ENCODE measurements at places on chromosomes 1 and 21.

DNA sequence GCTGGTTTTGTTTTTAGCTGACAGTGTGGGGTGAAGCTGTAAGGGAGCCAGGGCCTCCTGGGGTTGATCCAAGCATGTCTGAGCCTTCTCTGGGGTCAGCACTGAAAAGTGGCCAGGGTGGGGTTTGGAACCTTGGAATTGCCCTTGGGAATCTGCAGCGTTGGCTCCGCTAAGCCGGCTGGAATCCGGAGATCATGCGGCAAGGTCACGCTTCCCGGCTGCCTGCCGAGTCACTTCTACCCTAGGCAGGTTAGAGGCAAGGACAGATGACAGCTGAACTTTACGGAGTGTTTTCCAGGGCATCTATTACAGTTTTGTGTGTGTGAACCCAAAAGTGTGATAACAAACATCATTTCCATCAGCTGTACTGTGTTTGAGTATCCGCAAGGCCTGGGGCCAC, 17.1 kb downstream of the ABCG1 start:
- DNase-seq, result no peak

DNA sequence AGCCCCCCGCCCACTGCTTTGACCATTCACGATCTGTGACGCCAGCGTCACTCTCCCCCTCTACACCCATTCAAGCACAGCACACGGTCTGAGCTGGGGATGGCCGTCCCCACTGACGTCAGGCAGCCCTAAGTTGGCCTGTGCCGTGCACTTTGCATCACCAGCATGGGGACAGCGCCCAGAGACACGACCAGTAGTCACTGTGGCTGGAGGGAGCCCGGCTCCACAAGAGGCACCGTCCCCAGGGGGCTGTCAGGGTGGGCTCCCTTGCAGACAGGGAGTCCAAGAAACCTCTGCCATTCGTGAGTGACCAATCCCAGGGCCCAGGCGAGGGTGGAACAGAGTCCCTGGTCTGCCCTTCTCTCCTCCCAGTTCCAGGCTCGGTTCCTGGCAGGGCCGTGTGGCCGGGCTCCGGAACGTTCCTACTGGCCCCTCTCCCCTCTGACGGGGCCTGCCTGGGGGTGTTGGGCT, 2.3 kb downstream of the KRTAP10-8 start:
- no peak for DNase-seq

- DNase-seq, result no peak
Observed at GRCh38 chr1:40478276-40478675, 1.2 kb downstream of the ZFP69 start.

- DNase-seq, result no peak
Observed at GRCh38 chr1:10942542-10942912, 69.9 kb upstream of the TARDBP start.

DNA sequence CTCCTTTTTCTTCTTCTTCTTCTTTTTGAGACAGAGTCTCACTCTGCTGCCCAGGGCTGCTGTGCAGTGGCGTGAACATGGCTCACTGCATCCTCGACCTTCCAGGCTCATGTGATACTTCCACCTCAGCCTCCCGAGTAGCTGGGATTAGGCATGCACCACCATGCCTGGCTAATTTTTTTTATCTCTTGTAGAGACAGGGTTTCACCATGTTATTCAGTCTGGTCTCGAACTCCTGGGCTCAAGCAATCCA, 13.0 kb upstream of the PADI1 start:
- DNase-seq, result no peak

GRCh38 chr1:117586747-117587498, 18.9 kb upstream of the TENT5C start:
- no peak for DNase-seq

GRCh38 chr1:155608888-155609225, 1.2 kb upstream of the MSTO1 start:
- DNase-seq, result no peak

GRCh38 chr1:12711536-12711935, 4.4 kb upstream of the AADACL3 start:
- no peak for DNase-seq

- peak; percentile 25 for DNase-seq
Observed at GRCh38 chr1:31705080-31705866, 1.5 kb upstream of the COL16A1 start.

- no peak for DNase-seq
Observed at GRCh38 chr21:31204801-31205200, 139.3 kb downstream of the TIAM1 start.

DNA sequence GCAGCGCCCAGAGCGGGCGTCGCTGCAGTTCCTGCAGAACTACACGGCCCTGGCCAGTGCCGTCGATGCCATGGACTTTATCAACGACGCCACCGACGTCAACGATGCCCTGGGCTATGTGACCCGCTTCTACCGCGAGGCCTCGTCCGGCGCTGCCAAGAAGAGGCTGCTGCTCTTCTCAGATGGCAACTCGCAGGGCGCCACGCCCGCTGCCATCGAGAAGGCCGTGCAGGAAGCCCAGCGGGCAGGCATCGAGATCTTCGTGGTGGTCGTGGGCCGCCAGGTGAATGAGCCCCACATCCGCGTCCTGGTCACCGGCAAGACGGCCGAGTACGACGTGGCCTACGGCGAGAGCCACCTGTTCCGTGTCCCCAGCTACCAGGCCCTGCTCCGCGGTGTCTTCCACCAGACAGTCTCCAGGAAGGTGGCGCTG, 22.0 kb downstream of the COL6A1 start:
- DNase-seq, result no peak

- DNase-seq, result no peak
Observed at GRCh38 chr1:68151690-68152089, 80.6 kb downstream of the WLS start.

GRCh38 chr1:192986110-192986747, 72.9 kb downstream of the UCHL5 start:
- DNase-seq, result no peak

DNA sequence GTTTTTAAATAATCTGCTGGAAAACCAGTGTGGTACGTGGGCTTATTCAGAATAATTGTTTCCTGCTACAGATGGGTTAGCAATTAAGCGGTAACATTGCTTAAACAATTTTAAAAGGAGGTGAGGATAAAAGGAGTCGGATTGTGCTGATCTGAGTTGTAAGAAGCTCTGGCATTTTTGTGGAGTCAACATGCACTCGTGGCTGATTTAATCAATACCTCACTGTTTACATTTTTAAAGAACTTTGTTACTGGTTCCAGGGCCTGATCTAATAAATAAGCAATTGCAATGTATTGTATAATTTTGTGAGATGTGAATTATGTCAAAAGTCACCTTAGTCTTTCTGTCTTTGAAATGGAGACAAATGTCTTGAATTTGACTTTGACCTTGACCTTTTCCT, 474.0 kb downstream of the SETD4 start:
- DNase-seq, result no peak

GRCh38 chr1:226845624-226846023, 24.8 kb upstream of the PSEN2 start:
- DNase-seq, result no peak

- no peak for DNase-seq
Observed at GRCh38 chr1:12251442-12251841, 21.6 kb downstream of the VPS13D start.

GRCh38 chr1:206036663-206037455, 13.2 kb upstream of the CTSE start:
- DNase-seq, result no peak

DNA sequence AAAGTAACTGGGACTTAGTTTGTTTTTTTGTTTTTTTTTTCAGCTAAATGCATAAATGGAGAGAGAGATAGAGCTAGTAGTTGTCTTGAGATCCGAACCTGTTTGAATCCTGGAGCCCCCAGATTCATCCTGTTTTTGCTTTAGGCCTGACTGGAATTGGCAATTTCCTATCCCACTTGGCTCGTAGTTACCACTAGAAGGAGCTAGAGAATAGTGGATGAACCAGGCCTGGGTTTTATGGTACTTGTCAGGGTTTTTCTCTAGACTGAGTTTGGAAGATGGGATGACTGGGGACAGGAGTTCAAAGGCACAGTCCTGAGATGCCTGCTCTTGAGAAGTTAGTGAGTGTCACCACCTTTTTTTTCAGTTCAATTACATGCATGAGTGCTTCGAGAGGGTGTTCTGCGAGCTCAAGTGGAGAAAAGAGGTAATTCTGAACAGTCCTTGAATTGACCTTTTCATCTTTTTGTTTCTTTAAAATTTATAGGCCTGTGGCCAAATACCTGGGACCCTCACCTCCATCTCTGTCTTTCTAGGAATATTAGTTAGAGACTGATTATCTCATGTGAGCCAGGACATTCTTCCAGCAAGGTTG, 23.4 kb downstream of the CELF3 start:
- DNase-seq, result peak; percentile 51

DNA sequence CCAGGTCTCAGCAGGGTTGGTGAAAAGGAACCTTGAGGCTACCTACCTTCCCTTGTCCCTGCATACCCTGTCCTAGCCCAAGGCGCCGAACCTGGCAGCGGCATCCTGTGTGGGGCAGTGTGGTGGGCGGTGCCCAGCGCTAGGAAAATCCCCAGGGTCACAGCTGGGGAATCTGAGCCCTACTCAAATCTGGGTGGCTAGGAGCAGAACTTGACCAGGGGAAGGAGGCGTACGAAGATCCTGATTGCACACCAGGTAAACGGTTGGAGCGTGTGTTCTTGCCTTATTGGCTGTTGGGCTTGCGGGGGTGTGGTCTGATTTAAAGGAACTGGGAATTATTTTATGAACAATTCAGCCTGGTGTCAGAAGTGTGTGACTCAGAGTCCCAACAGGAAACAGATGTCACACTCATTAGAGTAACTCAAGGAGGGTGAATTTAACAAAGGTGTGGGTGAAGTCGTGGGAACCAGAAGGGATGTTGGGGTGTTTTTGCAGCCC, 118.6 kb downstream of the LRIG2 start:
- DNase-seq, result peak; percentile 63

DNA sequence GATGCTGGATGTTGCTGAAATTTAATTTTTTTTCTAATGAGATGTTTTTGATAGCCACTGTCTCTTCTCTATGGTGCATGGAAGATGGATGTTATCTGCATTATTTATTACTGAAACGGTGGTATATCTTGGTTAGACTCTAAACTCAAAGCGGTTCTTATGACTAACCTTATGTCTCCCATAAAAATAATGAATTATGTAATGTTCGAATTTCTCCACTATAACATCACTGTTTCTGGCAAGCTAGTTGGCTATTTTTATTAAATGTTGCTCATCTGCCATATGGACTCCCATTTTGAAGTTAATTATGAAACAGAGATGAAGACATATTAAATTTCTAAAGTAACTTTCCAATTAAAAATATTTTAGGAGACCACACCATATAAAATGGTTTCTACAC, 808.6 kb upstream of the ADGRL4 start:
- DNase-seq, result no peak
